NCI-H82 (cell line): ENCODE measurements at places on chromosomes 4 and X.

DNA sequence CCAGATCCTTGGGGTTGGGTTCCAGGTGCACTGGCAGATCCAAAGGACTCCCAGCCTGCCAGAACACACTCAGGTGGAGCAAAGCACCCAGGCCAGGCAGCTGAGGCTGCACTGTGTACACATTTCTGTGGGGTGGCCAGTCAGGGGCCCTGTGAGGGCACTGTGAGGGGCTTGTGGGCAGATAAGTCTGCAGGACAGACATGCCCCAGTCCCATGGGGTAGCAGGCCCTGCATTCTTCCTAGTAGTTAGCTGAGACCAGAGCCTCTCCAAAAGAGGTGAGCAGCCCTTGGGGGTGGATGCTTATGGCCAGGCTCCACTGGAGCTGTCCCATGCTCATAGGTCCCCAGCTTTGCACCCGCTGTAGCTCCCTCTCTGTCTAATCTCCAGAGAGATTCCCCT lies 7.6 kb downstream of the ETDB start:
- no peak for DNase-seq

DNA sequence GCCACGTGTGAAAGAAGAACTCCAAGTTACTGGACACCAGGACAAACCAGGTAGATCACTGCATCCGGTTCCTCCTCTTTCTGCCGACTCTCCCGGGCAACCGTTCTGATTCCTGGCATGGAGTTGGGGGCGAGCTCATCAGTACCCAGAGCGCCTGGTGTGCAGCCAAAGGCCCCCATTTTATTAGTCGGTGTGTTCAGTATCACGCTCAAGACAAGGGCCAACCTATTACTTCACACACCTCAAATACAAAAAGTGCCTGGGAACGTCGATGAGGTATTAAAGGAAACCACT lies 2.8 kb upstream of the CTBP1 start:
- DNase-seq: no peak

- DNase-seq: no peak
Measured at GRCh38 chr4:185112104-185112503, 31.0 kb upstream of the SLC25A4 start.

GRCh38 chr4:153114771-153115321 lies 89.4 kb upstream of the TRIM2 start:
- DNase-seq: no peak

- DNase-seq: no peak
Measured at GRCh38 chrX:150871341-150871811, 27.1 kb downstream of the CD99L2 start.

DNA sequence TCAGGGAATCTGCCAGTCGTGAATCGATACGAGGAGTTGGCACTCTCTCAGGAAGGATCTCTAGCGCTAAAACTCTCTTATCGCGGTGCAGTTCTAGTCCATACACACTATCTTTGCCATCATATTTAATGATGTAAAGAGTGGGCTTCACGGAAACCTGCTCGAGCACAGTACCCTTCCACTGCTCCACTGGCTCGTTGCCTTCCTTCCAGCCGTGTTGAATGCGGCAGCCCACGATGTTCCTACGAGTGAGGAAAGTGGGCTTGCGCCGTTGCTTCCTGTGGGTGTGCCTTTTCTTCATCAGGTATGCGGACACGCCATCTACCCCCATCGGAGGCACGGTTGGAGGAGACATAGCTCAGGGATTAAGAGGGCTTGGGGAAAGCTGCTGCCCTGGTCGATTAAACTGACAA lies 661 bp downstream of the SPIN4 start:
- peak; percentile 80 for DNase-seq

- no peak for DNase-seq
Measured at GRCh38 chrX:41629539-41629938, 59.2 kb upstream of the GPR34 start.

DNA sequence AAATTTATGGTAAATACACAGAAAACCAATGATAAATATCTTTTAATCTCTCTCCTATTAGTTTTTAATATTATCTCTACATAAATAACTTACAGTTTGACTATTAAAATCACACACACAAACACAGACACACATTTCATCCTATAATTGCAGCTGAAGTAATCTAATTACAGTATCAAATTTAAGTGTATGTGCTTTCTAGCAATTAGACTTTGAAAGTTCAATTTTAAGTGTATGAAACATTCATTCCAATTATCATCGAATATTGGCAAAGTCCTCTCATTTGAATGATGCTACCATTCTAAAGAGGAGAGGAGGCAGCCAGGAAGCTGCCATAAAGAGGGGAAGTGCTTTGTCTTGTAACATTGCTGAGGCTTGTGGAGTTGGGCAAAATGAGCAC lies 221.2 kb upstream of the PABPC4L start:
- no peak for DNase-seq

GRCh38 chrX:114344756-114345349 lies 239.0 kb upstream of the HTR2C start:
- DNase-seq: peak; percentile 88

DNA sequence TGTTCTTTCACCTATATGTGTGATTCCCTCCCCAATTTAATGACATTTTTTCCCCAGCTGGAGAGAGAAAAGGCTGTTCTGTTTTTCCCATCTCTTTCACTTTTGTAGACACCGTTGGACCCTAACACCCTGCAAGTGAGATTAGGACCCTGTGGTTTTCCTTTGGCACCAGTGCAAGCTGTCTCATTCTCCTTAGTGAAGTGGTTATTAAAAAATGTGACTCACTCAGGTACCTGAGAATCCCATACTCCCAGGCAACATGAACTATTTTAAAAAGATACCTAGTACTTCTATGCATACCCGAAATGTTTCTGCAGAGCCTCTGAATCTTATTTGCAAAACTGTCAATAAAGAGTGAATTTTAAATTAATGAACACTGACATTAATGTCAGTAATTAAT lies 175.7 kb upstream of the TBC1D9 start:
- DNase-seq: no peak

DNA sequence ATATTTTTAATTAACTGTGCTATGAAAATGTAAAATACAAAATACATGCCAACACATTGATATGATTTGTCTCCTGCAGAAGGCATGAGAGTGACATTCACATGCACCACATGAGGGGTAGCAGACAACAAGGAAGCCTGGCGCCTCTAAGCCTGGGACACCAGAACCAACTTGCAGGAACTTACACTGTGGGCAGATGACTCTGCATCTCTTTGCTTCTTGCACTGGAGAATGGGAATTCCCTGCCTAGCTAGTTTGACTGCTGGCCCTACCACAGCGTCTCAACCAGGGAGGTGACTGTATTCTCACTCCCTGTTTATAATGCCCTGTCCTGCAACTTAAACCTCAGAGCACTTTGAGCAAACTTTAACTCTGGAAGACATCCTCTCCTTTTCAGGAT lies 40.5 kb downstream of the PAGE2 start:
- DNase-seq: no peak

DNA sequence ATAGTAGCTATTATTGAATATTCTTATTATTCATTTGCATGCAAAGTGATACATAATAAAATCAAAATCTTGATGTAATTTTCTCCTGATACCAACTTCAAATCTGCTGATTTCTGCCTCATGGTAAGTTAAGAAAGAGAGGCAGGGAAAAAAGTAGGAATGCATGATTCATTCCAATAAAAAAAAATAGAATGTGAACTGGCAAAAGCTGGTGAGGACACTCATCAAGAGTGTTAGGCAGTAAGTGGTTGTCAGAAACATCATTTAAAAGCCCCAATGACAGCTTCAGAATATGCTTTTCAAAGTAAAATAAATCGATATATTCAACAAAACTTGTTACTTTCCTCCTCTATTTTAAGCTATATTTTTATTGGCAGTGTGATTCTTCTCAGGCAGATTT lies 979.1 kb downstream of the TECRL start:
- DNase-seq: no peak

DNA sequence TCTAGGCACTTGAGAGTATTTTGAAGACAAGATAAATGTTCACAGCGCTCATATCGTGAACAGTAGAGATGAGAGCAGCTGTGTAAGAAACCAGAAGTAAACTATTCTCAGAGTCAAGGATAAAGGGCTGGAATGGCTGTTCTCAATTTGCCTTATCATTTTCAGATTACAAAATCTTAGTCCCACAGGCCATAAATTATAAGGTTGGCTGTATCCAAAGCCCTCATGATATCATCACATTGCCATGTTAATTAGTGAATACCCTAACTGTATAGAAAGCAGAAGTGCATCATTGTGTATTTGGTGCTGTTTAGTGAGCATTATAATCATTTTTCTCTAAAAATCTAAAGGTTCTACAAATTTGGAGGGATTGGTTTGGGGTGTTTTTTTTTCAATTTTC lies 168.9 kb upstream of the EDNRA start:
- no peak for DNase-seq

- no peak for DNase-seq
Measured at GRCh38 chr4:83223781-83224180, 60.8 kb downstream of the COQ2 start.

GRCh38 chr4:33085709-33086108 lies 2365.5 kb downstream of the PCDH7 start:
- DNase-seq: no peak

DNA sequence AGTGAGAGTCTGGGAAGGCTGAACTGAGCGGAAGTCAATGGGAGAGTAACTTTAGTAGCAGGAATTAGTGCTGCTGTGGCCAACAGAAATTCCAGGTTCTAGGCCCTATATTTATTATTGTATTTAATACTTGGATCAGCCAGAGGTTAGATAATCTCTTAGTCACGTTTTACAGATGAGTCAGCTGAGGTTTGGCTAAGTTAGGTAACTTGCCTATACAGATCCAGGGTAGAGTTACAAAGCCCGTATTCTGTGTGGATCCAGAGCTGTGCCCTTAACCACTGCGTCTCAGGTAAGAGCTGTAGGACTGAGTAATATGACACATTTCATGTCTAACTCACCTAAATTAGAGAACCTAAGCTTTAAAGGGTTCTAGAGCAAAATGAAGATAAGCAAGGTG lies 20.5 kb downstream of the PSMD10 start:
- DNase-seq: no peak
